Spleen (tissue), 13 donors: ENCODE measurements at places on chromosomes 4 and X. TPM values are rescaled to one million over a fixed set of nuclear protein-coding genes. Genes with fewer than 3 reads are reported as not detected.
A peak's percentile ranks its signal among the peaks of the same experiment; 100 is the strongest.

The SMARCA1 gene
- total RNA-seq, result 15.5 TPM

The MED28 gene
- total RNA-seq, result 27.1 TPM

The TRIML2 gene
- total RNA-seq, result not detected

The ZBED1 gene
- total RNA-seq, result 65.7 TPM

The SLC16A2 gene
- total RNA-seq, result 4.2 TPM

The NMU gene
- total RNA-seq, result not detected

The FRMD7 gene
- not detected for total RNA-seq

The MAGEE1 gene
- 5.4 TPM for total RNA-seq

The RHOXF2 gene
- total RNA-seq, result not detected

The CXCL9 gene
- total RNA-seq, result 5.7 TPM

The MAGEB10 gene
- total RNA-seq, result not detected

The WDR17 gene
- 3.7 TPM for total RNA-seq

The CENPVL3 gene
- not detected for total RNA-seq

The RADX gene
- total RNA-seq, result 6.9 TPM

The FHDC1 gene
- total RNA-seq, result 5.5 TPM

The FAM47E gene
- 6.1 TPM for total RNA-seq

The POU3F4 gene
- total RNA-seq, result not detected

GRCh38 chrX:10450229-10450958 lies 170.0 kb downstream of the MID1 start:
- no peaks in the 10 kb centered on the region for H3K27me3 ChIP-seq
- H3K36me3 ChIP-seq, result no peaks in the 10 kb centered on the region
- H3K4me1 ChIP-seq, result no peaks in the 10 kb centered on the region
- H3K4me3 ChIP-seq, result no peak overlapping the region
- DNase-seq, result no peak

DNA sequence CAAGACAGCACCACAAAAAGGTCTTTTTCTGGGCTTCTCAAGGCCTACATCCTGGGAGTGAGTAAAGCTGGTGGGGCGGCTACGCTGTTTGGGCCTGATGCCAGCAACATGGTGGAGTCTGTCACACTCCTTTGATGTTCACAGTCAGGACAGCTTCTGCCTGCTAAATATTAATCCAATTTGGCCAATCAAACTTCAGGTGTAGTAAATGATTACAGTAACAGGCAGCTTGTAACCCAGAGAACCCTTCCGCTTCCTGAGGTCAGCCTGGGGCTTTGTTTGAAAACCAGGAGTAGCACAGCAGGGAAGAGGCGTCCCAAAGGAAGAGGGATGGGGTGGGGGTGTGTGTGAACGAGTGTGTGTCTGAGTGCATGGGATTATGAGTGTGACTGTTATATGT lies 220.4 kb downstream of the MAML3 start:
- H3K4me1 ChIP-seq, result peaks cover 4% of the 10 kb centered on the region
- H3K27ac ChIP-seq, result no peak overlapping the region
- DNase-seq, result no peak
- no peaks in the 10 kb centered on the region for H3K36me3 ChIP-seq
- no peaks in the 10 kb centered on the region for H3K27me3 ChIP-seq
- H3K4me3 ChIP-seq, result no peak overlapping the region

- H3K27me3 ChIP-seq, result peaks cover 44% of the 10 kb centered on the region
- DNase-seq, result no peak
- no peak overlapping the region for H3K4me3 ChIP-seq
- peaks cover 10% of the 10 kb centered on the region for H3K4me1 ChIP-seq
- H3K27ac ChIP-seq, result no peak overlapping the region
- H3K36me3 ChIP-seq, result no peaks in the 10 kb centered on the region
Measured at GRCh38 chr4:154630324-154630723, 17.9 kb upstream of the FGG start.

GRCh38 chr4:22063613-22064012 lies 115.0 kb upstream of the KCNIP4 start:
- H3K4me1 ChIP-seq, result no peaks in the 10 kb centered on the region
- no peaks in the 10 kb centered on the region for H3K36me3 ChIP-seq
- no peak overlapping the region for H3K27ac ChIP-seq
- no peaks in the 10 kb centered on the region for H3K27me3 ChIP-seq

DNA sequence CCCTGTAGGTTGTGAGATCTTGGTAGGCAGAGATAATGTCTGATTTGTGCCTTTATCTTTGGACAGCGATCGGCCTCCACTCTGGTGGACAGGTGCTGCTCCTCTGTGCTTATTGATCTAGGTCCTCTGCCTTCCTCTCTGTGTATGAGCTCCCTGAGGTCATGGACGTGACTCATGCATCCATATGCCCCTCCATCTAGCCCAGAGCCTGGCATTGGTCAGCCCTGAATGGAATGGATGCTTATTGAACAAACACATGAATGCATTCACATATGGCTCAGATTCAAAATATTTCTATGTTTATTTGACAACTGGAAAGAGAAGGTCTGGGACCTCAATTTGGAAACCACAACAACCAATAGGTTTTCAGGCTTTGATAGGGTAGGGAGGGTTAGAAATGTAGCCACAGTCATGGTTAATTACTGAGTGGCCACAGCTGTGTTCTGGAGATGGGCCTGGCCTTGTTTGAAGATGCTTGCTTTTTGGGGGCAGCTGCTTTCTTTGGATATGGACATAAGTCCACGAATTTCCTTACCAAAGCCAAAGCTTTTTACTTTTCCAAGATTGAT lies 76.2 kb downstream of the SEL1L3 start:
- DNase-seq, result no peak
- H3K4me3 ChIP-seq, result no peak overlapping the region

- no peak for DNase-seq
- no peaks in the 10 kb centered on the region for H3K36me3 ChIP-seq
- H3K27ac ChIP-seq, result no peak overlapping the region
- no peaks in the 10 kb centered on the region for H3K4me1 ChIP-seq
- no peak overlapping the region for H3K4me3 ChIP-seq
- no peaks in the 10 kb centered on the region for H3K27me3 ChIP-seq
Measured at GRCh38 chrX:71938371-71938770, 27.7 kb downstream of the NHSL2 start.

- DNase-seq, result no peak
- H3K27me3 ChIP-seq, result no peaks in the 10 kb centered on the region
- no peak overlapping the region for H3K27ac ChIP-seq
- H3K4me1 ChIP-seq, result peaks cover 28% of the 10 kb centered on the region
- H3K36me3 ChIP-seq, result peaks cover 87% of the 10 kb centered on the region
Measured at GRCh38 chr4:2494992-2495391, 26.1 kb downstream of the RNF4 start.

- H3K36me3 ChIP-seq, result no peaks in the 10 kb centered on the region
- no peak overlapping the region for H3K27ac ChIP-seq
- DNase-seq, result no peak
- H3K27me3 ChIP-seq, result no peaks in the 10 kb centered on the region
- no peak overlapping the region for H3K4me3 ChIP-seq
Measured at GRCh38 chrX:146754268-146754667, 55.3 kb upstream of the CXorf51B start.

GRCh38 chr4:106444557-106444956 lies 76.0 kb upstream of the GIMD1 start:
- H3K4me1 ChIP-seq, result no peaks in the 10 kb centered on the region
- no peak overlapping the region for H3K27ac ChIP-seq
- H3K4me3 ChIP-seq, result no peak overlapping the region
- DNase-seq, result no peak
- no peaks in the 10 kb centered on the region for H3K27me3 ChIP-seq

DNA sequence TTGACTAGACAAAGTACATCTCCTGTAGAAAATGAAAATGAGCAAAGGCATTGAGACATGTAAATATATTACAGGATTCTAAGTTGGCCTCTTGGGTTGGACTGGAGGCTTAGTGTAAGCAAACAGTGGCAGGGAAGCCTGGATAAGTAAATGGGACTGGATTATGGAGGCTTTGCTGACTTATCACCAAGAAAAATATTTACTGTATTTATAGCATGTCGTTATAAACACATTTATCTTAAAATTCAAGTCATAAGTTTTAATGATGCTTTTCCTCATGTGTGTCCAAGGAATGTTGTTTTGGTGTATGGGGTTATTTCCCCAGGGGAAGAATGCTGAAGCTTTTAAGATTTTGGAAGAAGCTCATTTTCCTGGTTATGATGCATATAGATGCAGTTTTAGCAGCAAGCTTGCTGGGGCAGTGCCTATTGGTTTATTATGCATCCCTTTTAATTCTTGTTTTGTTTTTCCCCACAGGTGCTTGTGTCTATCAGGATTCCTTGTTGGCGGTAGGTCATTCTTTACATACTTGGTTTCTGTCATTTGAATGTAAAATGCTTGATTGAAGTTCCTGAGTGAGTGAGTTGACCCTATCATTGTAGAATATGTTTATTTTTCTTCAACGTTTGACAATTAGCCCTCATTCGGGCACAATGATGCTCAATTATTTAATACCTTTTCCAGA lies 8.5 kb downstream of the FRAS1 start:
- H3K27me3 ChIP-seq, result peaks cover 6% of the 10 kb centered on the region
- no peak overlapping the region for H3K4me3 ChIP-seq
- H3K36me3 ChIP-seq, result no peaks in the 10 kb centered on the region
- DNase-seq, result no peak
- H3K27ac ChIP-seq, result no peak overlapping the region

- peak; percentile 74 for DNase-seq
- no peak overlapping the region for H3K4me3 ChIP-seq
- peaks cover 4% of the 10 kb centered on the region for H3K4me1 ChIP-seq
Measured at GRCh38 chrX:154021131-154021611, 1.5 kb upstream of the IRAK1 start.

GRCh38 chr4:65467068-65467680 lies 203.1 kb downstream of the EPHA5 start:
- H3K4me3 ChIP-seq, result no peak overlapping the region
- no peak for DNase-seq
- H3K4me1 ChIP-seq, result no peaks in the 10 kb centered on the region
- H3K27ac ChIP-seq, result no peak overlapping the region

DNA sequence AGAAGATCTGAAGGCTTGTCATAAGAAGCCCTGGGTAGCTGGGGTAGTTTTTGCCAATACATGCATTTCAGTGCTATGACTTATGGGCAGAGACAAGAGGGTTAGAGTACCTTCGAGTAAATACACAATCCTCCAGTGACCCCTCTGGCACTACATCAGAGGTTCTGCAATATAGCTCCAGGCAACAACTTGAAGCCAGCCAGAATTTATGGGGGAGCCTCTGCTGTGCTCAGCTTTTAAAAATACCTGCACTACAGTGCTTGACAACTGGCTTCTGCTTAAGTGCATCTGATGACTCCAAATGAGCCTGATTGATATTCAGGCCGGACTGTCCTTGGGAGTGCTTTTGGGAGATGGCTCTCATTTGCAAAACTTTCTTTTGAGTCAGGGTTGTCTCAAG lies 44.9 kb upstream of the SMAD1 start:
- DNase-seq, result no peak
- no peaks in the 10 kb centered on the region for H3K4me1 ChIP-seq
- H3K4me3 ChIP-seq, result no peak overlapping the region
- no peak overlapping the region for H3K27ac ChIP-seq

DNA sequence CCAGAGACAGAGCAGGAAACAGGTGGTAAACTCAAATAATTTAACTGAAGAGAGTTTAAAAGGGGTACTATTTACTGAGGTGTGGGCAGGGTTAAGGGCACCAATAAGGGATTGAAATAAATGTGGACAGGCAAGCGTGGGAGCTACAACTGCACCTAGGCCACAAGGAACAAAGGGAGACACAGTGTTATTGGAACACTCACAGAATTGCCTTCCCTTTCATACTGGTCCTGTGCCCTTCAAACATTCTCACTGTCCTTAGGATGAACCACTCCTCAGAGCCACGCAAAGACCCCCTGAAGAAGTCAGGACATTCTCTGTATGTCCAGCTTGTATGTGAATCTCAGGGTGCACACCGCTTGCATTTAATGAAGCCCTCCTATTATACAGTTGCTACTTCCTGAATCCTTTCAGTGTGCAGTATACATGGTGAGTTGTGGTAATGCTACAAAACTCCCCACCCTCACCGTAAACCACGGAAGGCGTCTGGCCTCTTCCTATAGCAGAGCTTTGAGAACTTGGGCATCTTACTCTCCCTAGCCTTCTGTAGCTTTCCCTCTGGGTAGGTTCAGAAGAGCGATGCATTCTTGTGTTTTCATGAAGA lies 9.6 kb upstream of the MRPL1 start:
- H3K4me3 ChIP-seq, result no peak overlapping the region
- H3K27me3 ChIP-seq, result no peaks in the 10 kb centered on the region
- H3K36me3 ChIP-seq, result no peaks in the 10 kb centered on the region
- no peak for DNase-seq
- peak overlapping the region; percentile 82 for H3K27ac ChIP-seq

GRCh38 chr4:156800463-156800862 lies 171.1 kb downstream of the PDGFC start:
- no peak overlapping the region for H3K4me3 ChIP-seq
- no peak for DNase-seq
- no peaks in the 10 kb centered on the region for H3K27me3 ChIP-seq

- no peak overlapping the region for H3K27ac ChIP-seq
- no peak for DNase-seq
- no peaks in the 10 kb centered on the region for H3K4me1 ChIP-seq
- H3K27me3 ChIP-seq, result no peaks in the 10 kb centered on the region
- no peak overlapping the region for H3K4me3 ChIP-seq
Measured at GRCh38 chr4:180156684-180157083, 2086.5 kb upstream of the TENM3 start.

DNA sequence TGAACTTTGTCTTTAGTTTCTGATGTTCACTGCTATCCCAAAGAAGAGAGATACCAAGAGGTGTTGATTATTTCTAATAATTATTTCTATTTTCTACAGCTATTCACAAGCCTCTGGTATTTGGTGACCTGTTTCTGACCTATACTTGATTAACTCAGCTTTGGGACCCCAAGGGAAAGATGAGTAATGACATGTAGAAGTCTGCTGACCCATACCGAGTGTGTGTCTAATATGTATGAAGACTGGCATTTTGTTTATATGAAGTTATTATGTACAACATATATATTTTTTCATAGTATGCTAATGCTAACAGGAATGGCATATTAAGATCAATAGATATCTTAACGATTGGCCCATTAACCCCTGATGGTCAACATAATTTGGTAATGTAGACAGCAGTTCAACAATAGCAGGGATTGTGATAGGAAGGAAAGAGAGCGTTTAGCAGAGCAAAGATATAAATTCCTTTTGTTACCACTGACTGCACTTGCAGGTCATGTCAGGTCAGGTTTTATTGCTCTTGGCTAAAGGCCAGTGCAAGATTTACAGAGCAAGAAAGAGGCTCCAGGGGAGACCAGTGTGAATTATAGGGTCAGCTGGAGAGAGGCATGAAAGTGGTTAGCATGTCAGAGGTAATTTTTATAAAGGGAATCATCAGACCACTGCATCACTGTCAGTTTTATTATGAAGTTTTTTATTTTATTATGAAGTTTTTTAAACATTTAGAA lies 94.7 kb upstream of the DIPK2B start:
- DNase-seq, result no peak
- H3K27me3 ChIP-seq, result no peaks in the 10 kb centered on the region

- no peaks in the 10 kb centered on the region for H3K27me3 ChIP-seq
- no peak overlapping the region for H3K4me3 ChIP-seq
- H3K27ac ChIP-seq, result no peak overlapping the region
- DNase-seq, result no peak
- no peaks in the 10 kb centered on the region for H3K4me1 ChIP-seq
- H3K36me3 ChIP-seq, result no peaks in the 10 kb centered on the region
Measured at GRCh38 chr4:16092682-16093319, 9.0 kb upstream of the PROM1 start.
